ENCODE measurements at places on chromosomes 3 and 15.

DNA sequence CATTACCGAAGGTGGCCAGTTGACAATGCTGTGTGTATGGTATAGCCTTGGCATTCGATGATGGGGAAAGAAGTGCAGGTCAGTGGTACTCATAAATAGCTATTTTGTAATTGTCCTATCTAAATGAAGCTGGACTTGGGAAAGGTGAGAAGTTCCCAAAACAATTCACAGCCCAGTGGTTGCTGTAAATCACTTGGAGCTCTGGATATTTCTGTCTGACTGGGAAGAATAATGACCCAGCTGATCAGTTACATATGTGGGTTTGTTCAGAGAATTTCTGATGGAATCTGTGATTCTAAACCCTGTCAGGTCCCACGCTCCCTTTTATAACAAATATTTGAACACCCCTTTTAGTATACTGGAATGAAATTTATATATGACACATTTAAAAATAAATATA, 133.9 kb upstream of the PFN2 start:
- DNase-seq = no peak

DNA sequence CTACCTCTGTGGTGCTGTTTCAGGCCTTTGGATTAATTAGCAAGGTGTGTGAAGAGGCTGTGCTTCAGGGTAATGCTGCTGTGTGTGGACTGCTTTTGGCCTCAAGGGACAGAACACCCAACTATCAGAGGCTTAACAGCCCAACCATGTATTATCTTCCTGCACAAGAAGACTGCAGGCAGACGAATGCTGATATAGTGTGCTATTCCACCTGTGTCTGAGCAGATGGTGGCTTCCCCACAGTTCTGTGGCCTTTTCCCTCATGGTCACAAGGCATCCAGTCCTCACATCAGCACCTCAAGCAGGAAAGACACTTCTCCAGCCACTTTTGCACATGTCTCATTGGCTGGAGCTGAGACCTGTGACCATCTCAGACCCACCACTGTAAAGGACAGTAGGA, 76.6 kb downstream of the CHCHD6 start:
- DNase-seq = peak; percentile 51

- no peak for DNase-seq
These were observed 164.5 kb downstream of the CADPS start for GRCh38 chr3:62710751-62711150.

DNA sequence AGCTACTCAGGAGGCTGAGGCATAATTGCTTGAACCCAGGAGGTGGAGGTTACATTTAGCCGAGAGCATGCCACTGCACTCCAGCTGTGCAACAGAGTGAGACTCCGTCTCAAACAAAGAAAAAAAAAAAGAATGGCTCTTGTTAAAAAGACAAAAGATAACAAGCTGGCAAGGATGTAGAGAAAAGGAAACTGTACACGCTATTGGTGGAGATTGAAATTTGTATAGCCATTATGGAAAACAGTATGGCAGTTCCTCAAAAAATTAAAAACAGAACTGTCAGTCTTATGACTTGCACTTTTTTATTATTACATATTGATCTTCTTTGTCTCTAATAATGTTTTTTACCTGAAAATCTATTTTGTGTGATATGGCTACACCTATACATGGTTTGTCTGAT, 41.9 kb downstream of the MEX3B start:
- DNase-seq = no peak

DNA sequence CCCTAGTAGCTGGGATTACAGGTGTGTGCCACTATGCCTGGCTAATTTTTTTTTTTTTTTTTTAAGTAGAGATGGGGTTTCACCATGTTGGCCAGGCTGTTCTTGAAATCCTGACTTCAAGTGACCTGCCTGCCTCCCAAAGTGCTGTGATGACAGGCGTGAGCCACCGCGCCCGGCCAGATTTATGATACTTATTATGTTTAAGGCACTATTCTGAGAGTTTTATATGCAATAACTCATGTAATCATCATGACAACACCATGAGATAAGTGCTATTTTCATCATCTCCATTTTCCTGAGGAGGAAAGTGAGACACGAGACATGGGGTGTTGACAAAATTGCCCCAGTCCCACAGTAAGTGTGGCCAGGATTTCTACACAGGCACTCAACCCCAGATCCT, 366.4 kb upstream of the TRIM42 start:
- no peak for DNase-seq

- DNase-seq = peak; percentile 30
These were observed 717 bp downstream of the PXK start for GRCh38 chr3:58333206-58334012.

DNA sequence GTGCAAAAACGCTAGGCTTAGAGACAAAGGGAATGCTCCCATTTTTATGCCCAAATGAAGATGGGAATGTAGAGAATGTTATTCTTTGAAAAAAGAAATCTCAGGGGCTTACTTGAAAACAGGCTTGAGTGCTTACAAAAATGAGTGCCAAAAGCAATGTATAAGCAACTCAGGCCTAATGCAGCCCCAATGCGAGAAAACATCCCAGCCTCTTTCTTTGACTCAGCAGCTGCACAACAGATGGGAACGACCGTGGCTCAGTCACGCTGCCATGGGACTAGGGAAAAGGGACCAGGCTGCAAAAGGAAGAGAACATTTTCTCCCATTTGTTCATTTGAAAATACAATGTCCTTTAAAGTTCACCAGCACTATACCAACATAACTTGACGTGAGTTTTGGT, 246.4 kb upstream of the LRIG1 start:
- DNase-seq = no peak

DNA sequence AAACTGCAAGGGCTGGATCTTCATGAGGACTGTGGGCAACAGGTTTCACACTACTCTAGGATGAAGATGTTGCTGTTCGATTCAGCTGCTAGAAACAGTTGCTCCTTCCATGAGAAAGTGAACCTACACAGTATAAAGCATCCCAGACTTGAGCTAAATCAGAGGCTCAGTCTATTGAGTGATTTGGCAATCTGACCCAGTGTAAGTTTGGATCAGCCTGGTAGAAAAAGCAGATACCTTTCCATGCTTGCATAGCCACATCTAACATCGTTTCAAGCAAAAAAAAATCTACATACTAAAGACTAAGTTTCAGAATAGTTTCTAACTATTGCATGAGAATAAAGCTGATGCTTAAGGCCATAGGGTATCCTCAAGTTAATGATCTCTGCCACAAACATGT, 4.6 kb downstream of the UQCC5 start:
- DNase-seq = no peak

- DNase-seq = no peak
These were observed 77.9 kb downstream of the PCSK6 start for GRCh38 chr15:101411581-101411980.

DNA sequence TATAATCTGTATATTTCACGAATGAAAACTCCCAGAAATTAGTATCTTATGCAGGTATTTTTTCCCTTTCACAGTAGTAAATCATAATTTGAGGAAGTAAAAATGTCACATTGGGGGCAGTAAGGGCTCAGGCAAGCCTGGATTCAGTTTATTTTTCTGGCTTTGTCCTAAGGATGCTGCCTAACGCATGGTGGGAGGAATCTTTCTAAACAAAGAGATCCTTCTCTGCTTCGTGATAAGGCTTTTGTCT, 35.7 kb downstream of the DNASE1L3 start:
- no peak for DNase-seq

- no peak for DNase-seq
These were observed 87.5 kb upstream of the CBLB start for GRCh38 chr3:105956306-105956705.

- DNase-seq = peak; percentile 40
These were observed 1.7 kb downstream of the CLRN1 start for GRCh38 chr3:150970665-150971324.

GRCh38 chr3:111797171-111797615, 61.9 kb upstream of the PHLDB2 start:
- no peak for DNase-seq

GRCh38 chr3:9097495-9097894, 134.2 kb upstream of the RAD18 start:
- DNase-seq = no peak

DNA sequence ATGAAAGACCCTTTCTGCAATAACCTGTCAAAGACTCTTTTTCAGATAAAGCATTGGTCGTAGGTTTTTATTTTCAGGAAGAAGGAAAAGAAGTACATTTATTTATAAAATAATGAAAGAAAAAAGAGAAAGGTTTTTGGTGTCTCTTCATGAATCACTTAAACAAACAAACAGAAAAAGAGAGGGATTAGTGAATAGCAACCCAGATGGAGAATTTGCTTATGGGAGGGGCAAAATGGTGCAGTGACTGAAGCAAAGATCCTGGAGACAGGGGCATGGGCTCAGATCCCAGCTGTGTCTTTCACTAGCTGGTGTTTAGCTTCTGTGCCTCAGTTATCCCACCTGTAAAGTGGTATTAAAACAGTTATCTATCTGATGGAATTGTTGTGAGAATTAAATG, 78.6 kb upstream of the PFN2 start:
- no peak for DNase-seq

- DNase-seq = no peak
These were observed 45.5 kb upstream of the PRSS50 start for GRCh38 chr3:46763178-46763577.

DNA sequence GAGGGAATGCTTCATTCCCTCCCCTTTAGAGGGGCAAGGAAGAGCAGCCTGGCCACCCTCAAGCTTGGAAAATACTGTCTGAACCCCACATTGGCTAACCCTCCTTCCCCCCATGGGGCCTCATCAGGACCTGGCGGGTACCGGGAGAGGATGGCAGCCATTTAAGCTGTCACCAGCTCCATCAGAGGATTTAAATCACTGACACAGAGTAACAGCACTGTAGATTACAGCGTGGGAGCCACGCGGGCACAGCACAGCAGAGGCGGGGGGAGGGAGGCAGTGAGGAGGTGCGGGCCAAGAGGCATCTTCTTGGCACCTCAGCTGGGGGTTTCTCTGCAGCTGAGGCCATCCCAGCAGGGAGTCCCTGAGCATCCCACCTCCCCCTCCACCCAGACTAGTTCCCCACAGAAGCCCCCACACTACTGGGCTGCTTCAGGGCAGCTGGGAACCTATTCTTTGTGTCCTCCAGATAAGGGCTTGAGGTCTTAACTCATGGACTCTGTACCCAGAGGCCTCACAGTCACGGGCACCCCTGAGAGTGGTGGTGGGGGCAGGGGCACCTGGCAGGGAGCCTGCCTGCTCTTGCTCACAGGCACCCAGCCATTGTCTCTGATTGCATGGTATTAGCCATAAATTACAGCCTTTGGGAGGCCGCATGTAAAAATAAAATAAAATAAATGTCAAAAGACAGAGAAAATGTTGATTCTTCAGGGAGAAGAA, 21.9 kb upstream of the CACNA2D2 start:
- no peak for DNase-seq

Data from myocyte (in vitro differentiated cells).